ENCODE measurements at places on chromosomes 11 and 22. TPM values are rescaled to one million over a fixed set of nuclear protein-coding genes. Genes with fewer than 3 reads are reported as not detected.

GRCh38 chr11:45333001-45333971 lies 47.1 kb upstream of the SYT13 start:
- H3K4me3 ChIP-seq: no peak overlapping the region
- DNase-seq: no peak

DMC1 gene
- total RNA-seq: 5.6 TPM

GLYAT gene
- not detected for total RNA-seq

- H3K36me3 ChIP-seq: no peaks in the 10 kb centered on the region
- no peaks in the 10 kb centered on the region for H3K27me3 ChIP-seq
- no peak for DNase-seq
- H3K27ac ChIP-seq: no peak overlapping the region
Measured at GRCh38 chr11:81092522-81092921, 1641.1 kb downstream of the FAM181B start.
